ENCODE measurements at places on chromosomes 16 and 17.

DNA sequence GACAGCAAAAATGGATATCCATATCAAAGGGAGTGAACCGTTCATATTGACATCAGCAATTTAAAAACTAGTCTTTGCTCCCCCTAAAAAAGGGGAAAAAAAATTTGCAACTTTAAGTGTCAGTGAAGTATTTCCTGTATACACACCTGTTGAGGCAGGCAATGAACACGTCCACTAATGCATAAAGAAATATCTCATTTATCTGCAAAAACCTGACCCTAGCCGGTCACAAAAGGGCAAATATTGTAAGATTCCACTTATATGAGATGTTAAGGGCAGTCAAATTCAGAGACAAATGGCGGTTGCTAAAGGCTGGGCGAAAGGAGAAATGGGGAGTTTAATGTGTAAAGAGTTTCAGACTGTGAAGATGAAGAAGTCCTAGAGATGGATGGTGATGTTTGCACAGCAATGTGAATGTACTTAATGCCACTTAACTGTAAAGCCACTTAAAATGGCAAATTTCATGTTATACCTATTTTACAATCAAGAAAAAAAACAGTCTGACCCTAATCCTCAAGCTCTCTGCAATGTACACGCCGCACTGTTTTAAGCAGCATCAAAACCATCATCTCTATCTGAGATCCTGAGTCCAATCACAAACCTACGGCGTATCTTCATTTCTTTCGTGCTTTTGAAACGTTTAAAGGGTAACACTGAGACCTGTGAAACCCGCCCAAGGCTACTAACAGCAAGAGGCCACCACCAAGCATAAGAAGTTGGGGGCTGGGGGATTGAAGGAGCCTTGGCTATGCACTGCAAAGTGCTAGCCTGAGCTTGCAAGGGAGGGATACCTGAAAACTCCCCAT, 1.1 kb downstream of the PARN start:
- DNase-seq = no peak

GRCh38 chr17:81365601-81366585, 29.4 kb upstream of the BAHCC1 start:
- peak; percentile 72 for DNase-seq

- DNase-seq = no peak
These were observed 722 bp upstream of the SLC38A10 start for GRCh38 chr17:81295676-81296381.

GRCh38 chr16:87161822-87162676, 155.1 kb downstream of the C16orf95 start:
- DNase-seq = no peak
